Renal pelvis (tissue), 12 donors: ENCODE measurements at places on chromosomes 11 and 22. TPM values are rescaled to one million over a fixed set of nuclear protein-coding genes. Genes with fewer than 3 reads are reported as not detected.

PTPN5 gene
- 0.46 TPM for polyA plus RNA-seq

NRXN2 gene
- polyA plus RNA-seq, result 17.8 TPM

RAG2 gene
- polyA plus RNA-seq, result 0.53 TPM

SLC22A12 gene
- polyA plus RNA-seq, result 3.1 TPM

GRCh38 chr11:80307676-80308075 is 866.8 kb upstream of the TENM4 start:
- no peak for DNase-seq

GRCh38 chr11:13908535-13908934 is 54.0 kb upstream of the SPON1 start:
- no peak for DNase-seq

GRCh38 chr11:131038597-131038996 is 122.3 kb upstream of the SNX19 start:
- DNase-seq, result no peak

- DNase-seq, result no peak
These were observed 69.5 kb downstream of the ZNRF3 start for GRCh38 chr22:28952857-28953256.

GRCh38 chr11:88464528-88464927 is 127.0 kb upstream of the CTSC start:
- DNase-seq, result no peak
